ENCODE measurements at places on chromosomes 1 and 21.

DNA sequence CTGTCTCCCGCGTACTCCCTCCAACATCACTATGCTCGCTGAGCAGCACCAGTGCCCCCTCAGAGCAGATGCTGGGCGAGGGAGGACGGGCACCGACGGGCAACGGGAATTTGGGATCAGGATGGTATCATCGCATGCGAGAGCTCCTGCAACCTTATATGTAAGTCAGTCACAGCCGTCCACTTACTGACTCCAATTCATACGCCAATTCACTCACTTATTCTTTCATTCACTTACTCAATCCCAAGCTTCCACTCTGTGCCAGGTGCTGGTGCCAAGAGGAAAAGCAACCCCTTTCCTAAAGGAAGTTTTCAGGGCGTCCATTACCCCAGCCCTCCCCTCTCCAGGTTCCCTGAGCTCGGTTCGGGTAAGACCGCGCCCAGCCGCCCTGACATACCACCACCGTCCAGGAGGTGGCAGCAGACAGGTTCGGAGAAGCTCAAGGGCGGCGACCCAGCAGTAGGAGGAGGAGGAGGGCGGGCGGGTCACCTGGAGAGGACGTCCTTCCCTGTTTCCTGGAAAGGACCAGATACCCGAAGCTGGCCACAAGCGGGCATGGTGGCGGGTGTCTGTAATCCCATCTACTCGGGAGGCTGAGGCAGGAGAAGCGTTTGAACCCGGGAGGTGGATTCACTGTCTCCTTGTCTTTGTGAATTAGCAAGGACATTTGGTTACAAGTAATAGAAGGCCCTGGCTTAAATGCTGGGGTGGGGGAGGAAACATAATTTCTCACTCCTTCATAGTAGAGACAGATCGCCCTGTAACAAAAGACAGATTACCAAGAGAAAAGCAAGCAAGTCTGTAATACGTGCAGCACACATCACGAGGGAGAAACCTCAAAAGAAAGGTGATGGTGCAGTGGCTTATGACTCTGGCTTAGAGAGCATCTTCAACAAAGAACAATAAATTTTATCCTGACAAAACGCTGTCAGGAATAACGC is 7.6 kb upstream of the IL22RA1 start:
- peak; percentile 87 for DNase-seq

- no peak for DNase-seq
Observed at GRCh38 chr1:161945306-161946060, 78.2 kb downstream of the OLFML2B start.

- no peak for DNase-seq
Observed at GRCh38 chr1:83520797-83521196, 478.1 kb downstream of the TTLL7 start.

GRCh38 chr1:233389169-233389568 is 61.6 kb downstream of the MAP3K21 start:
- DNase-seq: no peak

GRCh38 chr21:30515681-30516080 is 13.7 kb upstream of the KRTAP19-5 start:
- no peak for DNase-seq

DNA sequence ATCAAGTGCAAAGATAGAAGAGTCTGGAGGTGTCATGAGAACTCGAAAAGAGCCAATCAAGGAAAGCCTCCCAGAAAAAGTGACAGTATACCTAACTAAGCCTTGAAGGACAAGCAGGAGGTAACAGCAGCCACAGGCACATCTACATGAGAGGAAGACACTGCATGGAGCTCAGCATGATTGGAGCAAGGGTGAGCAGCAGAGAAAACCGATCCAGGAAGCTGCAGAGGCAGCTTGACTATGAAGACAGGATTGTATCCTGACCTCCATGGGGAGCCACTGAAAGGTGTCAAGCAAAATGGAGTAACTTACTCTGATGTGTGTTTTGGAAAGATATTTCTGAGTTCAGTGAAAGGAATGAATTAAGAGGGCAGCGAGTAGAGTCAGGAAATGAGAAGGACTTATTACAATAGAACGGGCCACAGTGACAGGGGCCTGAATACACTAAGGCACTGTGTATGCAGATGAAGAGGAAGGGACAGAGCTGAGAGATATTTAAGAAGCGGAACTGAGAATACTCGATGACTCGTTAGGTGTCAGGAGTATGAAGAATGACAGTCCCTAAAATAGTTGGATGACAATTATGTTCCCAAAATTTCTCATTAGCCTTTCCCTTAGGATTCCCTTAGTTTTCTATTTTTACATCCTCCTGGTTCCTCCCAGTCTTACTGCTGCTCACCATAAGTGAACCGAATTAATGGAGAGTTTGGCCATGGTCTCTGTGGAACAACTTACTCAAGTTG is 139.3 kb upstream of the NFIA start:
- DNase-seq: no peak

- no peak for DNase-seq
Observed at GRCh38 chr1:168091720-168092550, 44.8 kb downstream of the GPR161 start.

GRCh38 chr1:38266197-38266520 is 219.6 kb upstream of the POU3F1 start:
- DNase-seq: no peak

DNA sequence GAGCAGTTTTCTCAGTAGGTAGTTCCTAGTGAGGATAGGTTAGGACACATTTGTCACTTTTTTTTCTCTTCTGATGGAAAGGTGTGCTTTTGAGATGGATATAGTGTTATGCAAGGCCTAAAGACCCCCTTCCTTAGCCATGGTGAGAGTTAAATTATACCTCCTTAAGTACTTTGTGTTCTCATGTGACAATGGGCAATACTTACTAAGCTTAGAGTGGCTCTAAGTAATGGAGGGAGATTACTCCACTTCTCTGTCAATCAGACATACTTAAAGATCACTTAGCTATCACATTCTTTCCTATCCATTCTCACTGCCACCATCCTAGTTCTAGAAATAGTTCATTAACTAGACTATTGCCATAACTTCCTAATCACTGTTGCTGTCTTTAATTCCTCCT is 265.6 kb downstream of the PBX1 start:
- DNase-seq: no peak

- no peak for DNase-seq
Observed at GRCh38 chr1:91487469-91487868, 13.2 kb upstream of the CDC7 start.

GRCh38 chr1:166905900-166906299 is 29.8 kb upstream of the TADA1 start:
- DNase-seq: no peak

GRCh38 chr1:64295136-64295535 is 91.7 kb downstream of the UBE2U start:
- DNase-seq: no peak

- no peak for DNase-seq
Observed at GRCh38 chr1:212628813-212629415, 20.4 kb downstream of the ATF3 start.

- no peak for DNase-seq
Observed at GRCh38 chr1:109623601-109624161, 4.0 kb downstream of the AMPD2 start.

- peak; percentile 67 for DNase-seq
Observed at GRCh38 chr1:182789138-182790076, at the start of gene NPL. Gene NPL (plus strand): TSS chr1:182789773. CDS start chr1:182794372, 4,599 bp downstream.

GRCh38 chr1:114108751-114109255 is 44.9 kb downstream of the SYT6 start:
- no peak for DNase-seq

- no peak for DNase-seq
Observed at GRCh38 chr1:11961230-11961629, 19.0 kb upstream of the MFN2 start.

DNA sequence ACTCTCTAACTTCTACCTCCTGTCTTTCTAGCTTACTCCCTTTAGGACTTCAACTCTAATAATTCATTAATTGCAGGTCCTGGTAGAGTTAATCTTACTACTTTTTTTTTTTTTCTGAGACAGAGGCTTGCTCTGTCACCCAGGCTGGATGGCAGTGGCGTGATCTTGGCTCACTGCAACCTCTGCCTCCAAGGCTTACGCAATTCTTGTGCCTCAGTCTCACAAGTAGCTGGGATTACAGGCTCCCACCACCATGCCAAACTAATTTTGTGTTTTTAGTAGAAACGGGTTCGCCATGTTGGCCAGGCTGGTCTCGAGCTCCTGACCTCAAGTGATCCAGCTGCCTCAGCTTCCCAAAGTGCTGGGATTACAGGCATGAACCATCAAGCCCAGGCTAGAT is 15.7 kb downstream of the BTBD8 start:
- no peak for DNase-seq

GRCh38 chr1:37622131-37622530 is 12.6 kb downstream of the RSPO1 start:
- no peak for DNase-seq

DNA sequence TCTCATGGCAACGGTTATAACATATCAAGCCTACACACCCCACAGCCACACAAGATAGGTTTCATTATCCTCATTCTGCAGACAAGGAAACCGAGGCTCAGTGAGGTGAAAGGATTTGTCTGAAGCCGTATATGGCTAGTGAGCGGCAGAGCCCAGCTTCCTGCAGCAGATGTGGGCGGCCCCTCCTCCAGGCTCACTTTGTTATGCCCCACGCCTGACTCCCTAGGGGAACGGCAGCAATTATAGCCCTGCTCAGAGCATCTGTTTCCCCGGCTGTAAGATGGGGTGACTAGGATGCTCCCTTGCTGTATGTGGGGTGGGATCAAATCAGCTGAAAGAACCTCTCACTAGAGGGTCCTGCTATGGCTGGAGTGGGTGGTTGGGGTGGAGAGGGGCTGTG is 22.1 kb downstream of the GRHL3 start:
- DNase-seq: peak; percentile 27

GRCh38 chr1:203267347-203267846 is 37.9 kb upstream of the BTG2 start:
- DNase-seq: peak; percentile 86

- no peak for DNase-seq
Observed at GRCh38 chr1:61337441-61337951, 255.1 kb downstream of the NFIA start.

DNA sequence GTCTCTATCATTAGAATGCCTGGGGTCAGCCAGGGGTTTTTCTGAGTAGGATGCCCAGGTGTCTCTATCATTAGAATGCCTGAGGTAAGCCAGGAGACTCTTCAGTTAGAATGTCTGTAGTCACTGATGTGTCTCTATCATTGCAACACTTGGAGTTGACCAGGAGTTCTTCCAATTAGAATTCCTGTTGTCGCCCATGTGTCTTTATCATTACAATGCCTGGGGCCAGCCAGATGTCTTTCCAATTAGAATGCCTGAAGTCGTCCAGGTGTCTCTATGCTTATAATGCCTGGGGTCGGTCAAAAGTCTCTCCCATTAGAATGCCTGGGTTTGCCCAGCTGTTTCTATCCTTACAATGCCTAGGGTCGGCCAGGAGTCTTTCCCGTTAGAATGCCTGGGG is 55.8 kb downstream of the RNF187 start:
- DNase-seq: no peak

- peak; percentile 61 for DNase-seq
Observed at GRCh38 chr21:34073749-34074282, 438 bp downstream of the MRPS6 start.
